ENCODE measurements at places on chromosomes 16 and 17. TPM values are rescaled to one million over a fixed set of nuclear protein-coding genes. Genes with fewer than 3 reads are reported as not detected.
A peak's percentile ranks its signal among the peaks of the same experiment; 100 is the strongest.

DNA sequence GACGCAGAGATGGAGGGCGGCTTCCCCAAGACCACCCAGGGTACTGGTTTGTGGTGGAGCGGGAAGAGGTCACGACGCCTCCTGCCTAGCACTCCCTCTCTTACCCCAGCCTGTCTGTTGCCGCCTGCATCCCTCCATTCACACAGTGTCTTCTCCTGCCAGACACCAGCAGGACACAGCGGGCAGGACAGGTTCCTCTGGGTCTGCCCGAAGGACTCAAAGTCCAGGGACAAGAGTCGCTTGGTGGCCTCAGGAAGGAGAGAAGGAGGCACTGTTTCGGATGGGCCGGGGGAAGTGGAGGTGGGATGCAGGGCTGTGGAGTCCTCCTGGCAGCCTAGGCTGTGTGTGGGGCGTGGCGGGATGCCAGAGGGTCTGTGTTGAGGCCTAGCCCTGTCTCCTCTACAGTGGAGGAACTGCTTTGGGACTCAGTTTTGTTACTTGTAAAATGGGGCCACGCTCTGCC, 19.6 kb upstream of the TNS4 start:
- DNase-seq, result no peak

CHD9NB gene
- 2.6 TPM for total RNA-seq

DNA sequence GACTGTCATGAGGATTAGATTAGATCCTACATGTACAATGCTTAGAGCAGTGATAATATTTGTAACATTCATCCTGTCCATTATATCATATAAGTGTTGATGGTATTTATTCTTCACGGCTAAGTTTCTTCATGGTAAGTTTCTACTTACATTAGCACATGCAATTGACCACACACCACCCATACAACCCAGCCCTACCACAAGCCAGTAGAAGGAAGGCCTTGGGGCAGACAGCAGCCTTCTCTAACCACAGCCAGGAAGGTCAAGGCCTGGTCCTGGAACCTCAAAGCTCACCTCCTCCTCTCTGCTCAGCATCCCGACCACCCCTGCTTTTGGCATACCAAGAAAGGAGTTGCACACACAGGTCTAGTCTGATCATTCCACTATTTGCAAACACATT, 245.2 kb upstream of the SDK2 start:
- no peak for DNase-seq

GRCh38 chr16:88500255-88500661, 47.2 kb downstream of the ZFPM1 start:
- no peak for DNase-seq

GRCh38 chr16:82470016-82470415, 156.8 kb upstream of the CDH13 start:
- no peak for DNase-seq

- DNase-seq, result no peak
Measured at GRCh38 chr16:21190599-21190998, 20.8 kb downstream of the ZP2 start.

TERB1 gene
- not detected for total RNA-seq

DNA sequence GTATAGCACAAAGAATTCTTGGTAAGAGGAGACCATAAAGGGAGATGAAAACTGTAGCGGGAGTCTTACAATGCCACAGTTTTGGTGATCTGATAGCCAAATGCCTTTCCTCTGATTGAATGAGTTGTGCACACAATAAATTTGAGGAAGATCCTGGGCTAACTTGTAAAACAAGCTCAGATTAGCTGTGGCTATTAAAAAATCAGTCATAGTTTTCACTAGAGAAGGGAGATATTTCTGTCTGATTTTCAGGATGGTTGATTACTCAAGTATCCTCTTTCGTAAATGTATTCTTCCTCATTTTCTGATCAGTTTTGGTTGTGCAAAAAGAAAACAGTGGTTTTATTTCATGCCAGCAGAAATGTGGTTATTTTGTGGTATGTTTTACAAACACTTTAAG, 9.1 kb upstream of the METTL9 start:
- DNase-seq, result no peak

- peak; percentile 83 for DNase-seq
Measured at GRCh38 chr17:63446753-63447470, 806 bp upstream of the CYB561 start.

AANAT gene
- 0.55 TPM for total RNA-seq

- DNase-seq, result no peak
Measured at GRCh38 chr16:55913716-55914115, 38.5 kb upstream of the CES5A start.

DNA sequence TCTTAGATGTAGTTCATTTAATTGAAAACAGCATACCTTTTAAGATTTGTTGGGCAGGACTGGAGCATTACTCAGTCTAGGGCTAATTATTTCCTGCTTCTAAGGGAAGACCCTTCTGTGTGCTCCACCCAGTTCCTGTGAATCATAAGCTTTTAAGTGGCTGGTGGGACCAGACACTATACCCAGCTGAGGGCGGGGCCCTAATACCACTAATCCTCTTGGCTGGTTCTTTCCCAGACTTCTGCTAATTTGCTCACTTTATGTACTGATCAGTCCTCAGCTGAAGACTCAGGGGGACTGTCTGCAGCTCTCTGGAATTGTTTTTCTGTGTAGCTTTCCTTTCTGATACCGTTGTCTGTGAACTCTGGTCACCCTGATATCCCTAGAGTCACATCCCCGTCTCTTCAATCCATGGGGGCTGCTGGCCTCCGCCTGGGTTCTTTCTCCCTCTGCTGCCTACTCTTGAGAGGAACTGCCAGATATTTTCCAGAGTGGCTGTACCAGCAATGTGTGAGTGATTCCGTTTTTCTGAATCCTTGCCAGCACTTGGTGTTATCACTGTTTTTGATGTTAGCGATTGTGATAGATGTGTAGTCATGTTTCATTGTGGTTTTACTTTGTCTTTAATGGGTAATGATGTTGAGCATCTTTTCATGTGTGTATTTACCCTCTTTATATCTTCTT, 35.1 kb downstream of the MFSD11 start:
- DNase-seq, result no peak

- peak; percentile 19 for DNase-seq
Measured at GRCh38 chr17:67489273-67489672, 112.2 kb downstream of the PITPNC1 start.

ADPRM gene
- total RNA-seq, result 5.1 TPM

DNA sequence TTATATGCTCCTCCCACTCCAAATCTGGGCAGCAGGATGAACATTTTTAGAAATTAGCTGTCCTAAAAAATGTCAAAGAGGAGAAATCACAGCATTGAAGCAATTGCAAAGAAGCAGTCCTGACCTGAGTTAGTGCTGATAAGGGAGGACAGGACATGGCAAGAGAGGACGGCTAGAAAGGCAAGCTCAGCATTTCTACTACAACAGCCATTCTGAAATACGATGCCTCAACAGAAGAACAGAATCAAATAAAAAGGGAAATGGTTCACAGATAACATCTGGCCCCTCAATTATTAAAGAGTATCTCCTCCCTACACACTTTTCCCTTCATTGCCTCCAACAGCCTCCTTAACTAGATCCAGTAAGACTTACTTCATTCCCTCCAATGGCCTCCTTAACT, 18.3 kb downstream of the VPS53 start:
- no peak for DNase-seq

C17orf78 gene
- not detected for total RNA-seq

CBFA2T3 gene
- 2.9 TPM for total RNA-seq

USP22 gene
- 351 TPM for total RNA-seq

GRCh38 chr17:72938482-72938881, 154.0 kb downstream of the SLC39A11 start:
- no peak for DNase-seq

GNGT2 gene
- total RNA-seq, result 0.42 TPM

DNA sequence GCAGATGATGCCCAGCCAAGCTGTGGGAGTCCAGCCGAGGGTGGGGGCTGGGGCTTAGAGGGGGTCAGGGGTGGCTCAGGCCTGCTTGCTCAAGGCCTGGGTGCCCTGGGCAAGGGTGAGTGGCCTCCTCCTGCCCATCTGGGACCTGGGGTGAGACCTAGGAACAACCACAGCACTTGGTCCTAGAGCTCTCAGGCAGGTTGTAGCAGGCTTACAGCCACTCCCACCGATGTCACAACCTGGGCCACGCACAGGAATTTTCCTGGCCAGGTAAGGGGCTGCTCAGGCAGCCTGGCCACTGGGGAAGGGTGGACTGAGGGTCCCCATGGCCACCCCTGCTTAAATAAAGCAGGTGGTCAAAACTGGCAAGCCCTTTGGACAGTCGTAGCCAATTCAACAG, 6.3 kb upstream of the SREBF1 start:
- DNase-seq, result no peak

DNA sequence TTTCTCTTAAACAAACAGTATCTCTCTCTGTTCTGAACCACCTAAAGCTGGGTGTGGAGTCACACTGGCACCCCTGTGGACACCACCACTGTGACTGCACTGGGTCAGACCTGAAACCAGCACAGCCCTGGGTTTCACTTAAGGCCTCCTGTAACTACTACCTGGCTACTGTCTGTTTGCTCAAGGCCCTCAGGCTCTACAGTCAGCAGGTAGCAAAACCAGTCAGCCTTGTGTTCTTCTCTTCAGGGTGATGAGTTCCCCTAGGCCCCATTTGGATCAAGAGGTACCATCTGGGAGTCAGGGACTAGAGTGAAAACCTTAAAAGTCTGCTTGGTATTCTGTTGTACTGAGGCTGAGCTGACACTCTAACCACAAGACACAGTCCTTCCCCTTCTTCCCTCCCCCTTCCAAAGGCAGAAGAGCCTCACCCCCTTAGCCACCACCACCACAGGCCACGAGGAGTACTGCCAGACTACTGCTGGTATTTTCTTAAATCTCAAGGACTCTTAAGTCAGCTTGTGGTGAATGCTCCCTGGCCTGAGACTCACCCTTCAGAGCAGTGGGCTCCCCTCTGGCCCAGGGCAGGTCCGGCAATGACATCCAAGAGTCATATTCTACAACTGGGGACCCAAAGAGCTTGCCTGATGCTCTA, 153.2 kb upstream of the MON1B start:
- peak; percentile 27 for DNase-seq

DNA sequence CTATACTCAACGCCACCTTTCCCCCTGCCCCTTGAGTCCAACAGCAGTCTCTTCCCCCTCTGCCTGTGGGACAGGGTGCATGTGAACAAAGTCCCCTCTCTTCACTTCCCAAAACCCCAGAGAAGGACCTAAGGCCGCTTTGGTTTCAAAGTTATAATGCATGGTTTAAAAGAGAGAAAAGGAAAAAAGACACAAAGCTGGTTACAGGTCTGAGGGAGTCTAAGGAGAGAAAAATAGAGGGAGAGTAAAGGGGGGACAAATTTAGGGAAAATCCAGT, 1.1 kb upstream of the GABARAP start:
- DNase-seq, result no peak

- DNase-seq, result no peak
Measured at GRCh38 chr17:78854508-78854907, 13.9 kb upstream of the USP36 start.

NPIPA7 gene
- 3.8 TPM for total RNA-seq

DLX4 gene
- total RNA-seq, result 2.5 TPM

EIF3CL gene
- 102 TPM for total RNA-seq
